RPMI7951 (cell line): ENCODE measurements at places on chromosomes 3 and 15. TPM values are rescaled to one million over a fixed set of nuclear protein-coding genes. Genes with fewer than 3 reads are reported as not detected.

DNA sequence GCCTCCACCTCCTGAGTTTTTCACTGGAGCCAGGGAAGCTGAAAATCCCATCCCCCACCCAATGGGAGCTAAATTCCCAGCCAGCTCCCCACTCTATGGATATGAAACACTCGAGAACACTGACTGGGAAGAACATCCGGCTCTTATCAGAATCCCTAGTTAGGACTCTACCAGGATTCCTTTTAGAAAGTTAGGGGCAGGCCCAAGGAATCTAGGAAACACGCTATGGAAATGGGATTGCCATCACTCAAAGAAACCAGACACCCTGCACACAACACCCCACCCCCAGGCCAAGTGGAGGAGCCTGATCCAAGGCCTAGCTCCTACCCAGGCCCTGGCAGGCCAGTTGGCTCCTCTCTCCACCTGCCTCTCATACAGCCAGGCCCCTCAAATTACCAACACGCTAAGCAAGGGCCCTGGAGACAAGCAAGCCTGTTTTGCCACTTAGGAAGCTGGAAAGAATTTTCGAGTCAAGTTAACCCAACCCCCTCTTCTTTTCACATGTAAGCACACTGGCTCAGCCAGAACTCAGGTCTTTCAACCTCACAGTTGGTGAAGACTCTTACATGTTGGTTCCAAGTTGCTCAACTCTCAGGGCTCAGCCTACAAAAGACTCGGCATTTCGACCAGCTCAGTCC lies 75.5 kb downstream of the RBPMS2 start:
- DNase-seq: peak; percentile 41

DNA sequence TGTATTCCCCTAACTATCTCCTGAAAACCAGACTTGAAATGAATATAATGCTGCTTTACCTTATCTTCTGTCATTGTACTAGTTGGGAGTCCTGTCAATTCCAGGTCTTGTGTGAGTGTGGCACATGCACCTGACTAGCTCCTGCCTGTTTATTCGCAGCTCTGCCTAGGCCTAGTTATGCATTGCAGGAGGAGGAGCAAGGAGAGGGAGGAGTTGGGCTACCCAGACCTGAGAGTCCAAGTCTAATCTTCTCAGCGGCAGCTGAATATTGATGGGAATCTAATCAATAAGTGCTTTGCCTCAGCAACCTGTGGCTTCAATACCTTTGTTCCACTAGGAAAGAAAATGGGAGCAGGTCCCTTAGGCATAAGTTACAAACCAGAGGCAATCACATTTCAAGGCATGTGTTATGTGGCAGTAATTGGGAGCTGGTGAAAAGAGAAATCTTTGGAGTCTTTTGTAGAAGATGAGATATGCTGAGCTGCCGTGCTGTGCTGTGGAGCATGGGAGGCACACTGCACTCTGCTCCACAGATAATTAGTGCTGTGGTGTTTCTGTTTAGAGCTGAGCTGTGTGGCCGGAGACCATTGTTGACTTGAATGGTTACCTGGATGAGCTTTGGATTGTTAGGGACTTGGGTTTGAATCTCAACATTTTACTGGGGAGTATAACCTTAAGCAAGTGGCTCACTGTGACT lies at the start of gene SLC2A2:
Gene SLC2A2, minus strand, starts transcription at position 124 of the 697 bp plus-strand sequence. Its CDS starts 50 bp downstream, at position 74.
- DNase-seq: no peak

DNA sequence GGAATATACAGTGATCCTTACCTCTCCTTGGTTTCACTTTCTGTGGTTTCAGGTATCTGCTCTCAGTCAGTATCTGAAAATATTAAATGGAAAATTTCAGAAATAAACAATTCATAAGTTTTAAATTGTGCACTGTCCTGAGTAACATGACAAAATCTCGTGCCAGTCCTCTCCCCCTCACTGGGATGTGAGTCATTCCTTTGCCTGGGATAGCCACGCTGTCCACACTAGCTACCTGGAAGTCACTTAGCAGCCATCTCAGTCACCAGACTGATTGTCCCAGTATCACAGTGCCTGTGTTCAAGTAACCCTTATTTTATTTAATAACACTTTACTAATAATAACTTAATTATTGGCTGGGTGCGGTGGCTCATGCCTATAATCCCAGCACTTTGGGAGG lies 15.3 kb upstream of the KLHL25 start:
- DNase-seq: peak; percentile 27

DNA sequence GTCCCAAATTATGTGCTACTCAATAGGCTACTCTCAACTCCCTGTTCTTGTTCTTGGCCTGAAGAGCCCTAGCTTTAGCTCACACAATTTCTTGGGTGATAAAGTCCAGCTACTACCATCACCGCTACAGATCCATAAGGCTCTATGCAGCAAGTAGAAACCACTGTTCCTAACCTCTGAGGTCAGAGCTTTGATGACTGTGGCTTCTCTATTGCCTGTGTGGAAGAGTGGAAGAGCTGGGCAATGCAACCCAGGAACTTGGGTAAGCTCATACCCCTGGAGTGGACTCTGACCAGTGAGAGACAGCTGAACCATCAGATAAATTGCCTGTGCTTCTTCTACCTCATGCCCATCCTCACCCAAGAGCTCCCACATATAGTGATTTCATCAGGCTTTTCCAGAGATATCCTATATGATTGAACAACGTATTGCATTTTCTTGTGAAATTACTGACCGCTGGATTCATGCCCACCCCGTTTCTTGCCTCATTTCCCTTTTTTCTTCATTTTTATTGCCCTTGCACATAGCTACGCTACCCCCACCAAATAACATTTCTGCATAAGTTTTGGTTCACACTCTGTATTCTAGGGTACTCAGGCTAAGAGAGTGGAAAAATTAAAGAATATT lies 172.3 kb upstream of the MBNL1 start:
- no peak for DNase-seq

- DNase-seq: no peak
Measured at GRCh38 chr3:184820525-184820924, 8.6 kb downstream of the VPS8 start.

Gene HTR3E
- total RNA-seq: not detected in 2 replicates

Gene WDR93
- total RNA-seq: 0.10 and 0.48 TPM in 2 replicates

Gene FAN1
- total RNA-seq: 4.8 and 5.0 TPM in 2 replicates

Gene TRIM71
- not detected in 2 replicates for total RNA-seq
